GM13977 (cell line): ENCODE measurements at places on chromosomes 11 and 22.

- no peak for DNase-seq
Observed at GRCh38 chr11:80595011-80595410, 1154.2 kb upstream of the TENM4 start.

GRCh38 chr11:128803449-128804245 is 63.4 kb downstream of the KCNJ1 start:
- no peak for DNase-seq

GRCh38 chr11:59899532-59899931 is 20.9 kb downstream of the OOSP3 start:
- DNase-seq = no peak

- DNase-seq = peak; percentile 7
Observed at GRCh38 chr11:117187428-117187798, 8.9 kb downstream of the SIDT2 start.

DNA sequence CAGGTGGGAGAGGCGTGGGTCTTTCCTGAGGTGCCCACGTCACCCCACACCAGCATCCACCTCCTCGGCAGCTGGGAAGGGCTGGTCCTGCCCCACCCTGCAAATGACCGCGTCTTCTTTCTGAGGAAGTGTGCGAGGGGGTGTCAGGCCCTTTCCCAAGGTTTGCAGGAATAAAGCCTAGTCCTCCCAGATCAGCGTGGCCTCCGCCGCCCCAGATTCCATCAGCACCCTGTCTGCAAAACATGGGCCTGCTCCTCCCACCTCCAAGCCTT is 14.4 kb upstream of the SLC39A13 start:
- DNase-seq = no peak
